Suprapubic skin (tissue), 4 donors: ENCODE measurements at places on chromosomes 4 and X.

DNA sequence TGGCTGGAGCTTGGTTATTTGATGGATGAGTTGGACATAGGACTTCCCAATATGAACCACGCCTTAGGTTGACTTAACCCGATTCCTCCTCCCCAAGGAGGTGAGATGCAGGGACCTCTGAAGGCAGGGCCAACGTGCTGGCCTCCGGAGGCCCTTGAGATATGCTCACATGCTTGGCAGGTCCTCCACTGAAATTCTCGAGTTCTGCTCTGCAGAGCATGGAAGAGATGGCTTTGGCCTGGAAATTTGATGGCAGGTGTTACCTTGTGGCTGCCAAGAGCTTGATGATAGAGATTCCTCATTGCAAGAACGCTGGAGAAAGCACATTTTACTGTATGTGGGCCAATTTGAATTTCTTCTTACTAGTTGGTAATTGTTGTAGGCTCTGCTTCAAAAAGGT lies 117.4 kb upstream of the LIMCH1 start:
- no peaks in the 10 kb centered on the region for H3K36me3 ChIP-seq
- H3K4me1 ChIP-seq: no peaks in the 10 kb centered on the region
- H3K27ac ChIP-seq: no peak overlapping the region
- H3K27me3 ChIP-seq: no peaks in the 10 kb centered on the region

DNA sequence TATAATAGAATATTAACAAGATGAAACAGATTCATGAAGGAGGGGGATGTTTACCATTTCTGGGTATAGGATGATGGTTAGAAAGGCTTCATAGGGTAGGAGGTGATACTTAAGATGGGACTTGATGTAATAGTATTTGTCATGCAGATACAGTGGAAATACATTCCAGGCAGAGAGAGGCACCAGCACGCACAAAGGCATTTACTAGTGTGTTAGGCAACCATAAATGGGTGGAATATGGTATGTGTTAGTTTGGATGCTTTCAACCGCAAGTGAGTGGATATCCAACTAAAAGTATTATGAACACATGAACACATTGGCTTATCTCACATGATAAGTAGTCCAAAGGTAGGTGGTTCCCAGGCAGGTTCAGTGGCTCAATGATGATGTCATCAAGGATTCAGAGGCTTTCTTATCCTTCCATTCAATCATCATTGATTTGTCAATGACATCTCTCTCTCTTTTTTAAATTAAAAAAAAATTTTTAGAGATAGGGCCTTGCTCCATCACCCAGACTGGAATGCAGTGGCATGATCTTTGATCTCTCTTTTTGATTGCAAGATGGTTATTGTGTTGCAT lies 12.7 kb upstream of the STARD8 start:
- H3K27ac ChIP-seq: no peak overlapping the region
- no peaks in the 10 kb centered on the region for H3K27me3 ChIP-seq
- no peaks in the 10 kb centered on the region for H3K4me1 ChIP-seq
- H3K4me3 ChIP-seq: no peak overlapping the region
- no peaks in the 10 kb centered on the region for H3K36me3 ChIP-seq

DNA sequence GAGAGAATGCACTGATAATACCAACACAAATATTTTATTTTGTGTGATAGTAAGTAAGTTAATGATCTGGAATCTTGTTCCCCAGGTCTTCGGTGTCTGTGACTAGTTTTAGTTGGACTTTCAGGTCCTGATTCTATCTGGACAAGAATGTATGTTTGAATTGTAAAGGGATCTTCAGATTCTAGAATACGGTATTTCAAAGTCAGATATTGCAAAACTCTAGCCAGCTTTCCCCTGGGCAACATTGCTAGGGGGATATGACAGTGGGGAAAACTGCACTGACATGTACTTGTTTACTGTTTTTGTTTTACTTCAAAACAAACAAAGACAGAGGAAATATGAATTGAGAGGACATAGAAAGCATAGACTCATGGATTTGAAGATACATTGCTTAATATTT lies 489.0 kb downstream of the FAM133A start:
- no peaks in the 10 kb centered on the region for H3K4me1 ChIP-seq
- H3K27ac ChIP-seq: no peak overlapping the region
- DNase-seq: no peak
- no peak overlapping the region for H3K4me3 ChIP-seq

DNA sequence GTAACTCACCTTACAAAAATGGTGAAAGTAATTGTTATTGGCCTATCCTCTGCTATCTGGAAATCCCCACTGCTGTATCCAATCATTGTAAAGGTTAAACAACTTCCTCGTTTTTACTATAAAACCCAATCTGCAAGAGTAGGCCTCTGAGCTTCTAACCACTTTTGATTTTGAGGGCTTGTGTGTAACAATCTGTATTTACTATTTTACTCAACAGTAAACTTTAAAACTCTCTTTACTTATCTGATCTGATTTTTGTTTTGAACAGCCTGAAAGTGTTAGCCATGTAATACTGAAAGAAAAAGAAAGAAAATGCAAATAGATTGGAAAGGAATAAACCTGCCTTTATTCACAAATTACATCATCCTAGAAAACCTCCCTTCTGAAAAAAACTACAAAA lies 63.1 kb downstream of the SLC10A7 start:
- no peaks in the 10 kb centered on the region for H3K36me3 ChIP-seq
- no peak for DNase-seq
- no peaks in the 10 kb centered on the region for H3K4me1 ChIP-seq
- H3K27ac ChIP-seq: no peak overlapping the region

DNA sequence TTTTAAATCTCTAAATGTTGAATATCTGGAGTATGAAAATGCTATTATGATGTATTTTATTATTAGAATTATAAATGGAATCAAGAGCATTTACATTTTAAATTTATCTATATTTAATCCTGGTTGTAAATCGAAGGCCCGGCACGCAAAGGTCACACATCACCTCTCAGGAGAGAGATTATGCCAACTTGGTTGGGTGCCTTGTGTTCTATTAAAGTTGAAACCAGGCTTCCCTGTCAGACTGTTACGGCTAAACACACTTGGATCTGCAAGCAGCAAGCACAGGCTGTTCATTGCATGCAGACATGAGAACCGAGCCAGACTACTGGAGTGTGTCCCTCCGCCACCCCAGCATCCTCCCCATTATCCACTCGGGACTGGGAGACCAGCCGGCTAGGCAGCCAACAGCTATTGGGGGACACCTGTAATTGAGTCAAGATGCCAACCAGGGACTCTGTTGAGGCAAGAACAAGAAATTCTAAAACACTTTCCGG lies 16.4 kb upstream of the SEL1L3 start:
- H3K27ac ChIP-seq: no peak overlapping the region
- H3K36me3 ChIP-seq: no peaks in the 10 kb centered on the region
- H3K4me3 ChIP-seq: no peak overlapping the region
- DNase-seq: no peak

GRCh38 chr4:182823576-182823975 lies 93.6 kb downstream of the DCTD start:
- H3K36me3 ChIP-seq: no peaks in the 10 kb centered on the region
- H3K4me1 ChIP-seq: no peaks in the 10 kb centered on the region
- no peak for DNase-seq
- H3K27me3 ChIP-seq: no peaks in the 10 kb centered on the region
- H3K4me3 ChIP-seq: no peak overlapping the region

DNA sequence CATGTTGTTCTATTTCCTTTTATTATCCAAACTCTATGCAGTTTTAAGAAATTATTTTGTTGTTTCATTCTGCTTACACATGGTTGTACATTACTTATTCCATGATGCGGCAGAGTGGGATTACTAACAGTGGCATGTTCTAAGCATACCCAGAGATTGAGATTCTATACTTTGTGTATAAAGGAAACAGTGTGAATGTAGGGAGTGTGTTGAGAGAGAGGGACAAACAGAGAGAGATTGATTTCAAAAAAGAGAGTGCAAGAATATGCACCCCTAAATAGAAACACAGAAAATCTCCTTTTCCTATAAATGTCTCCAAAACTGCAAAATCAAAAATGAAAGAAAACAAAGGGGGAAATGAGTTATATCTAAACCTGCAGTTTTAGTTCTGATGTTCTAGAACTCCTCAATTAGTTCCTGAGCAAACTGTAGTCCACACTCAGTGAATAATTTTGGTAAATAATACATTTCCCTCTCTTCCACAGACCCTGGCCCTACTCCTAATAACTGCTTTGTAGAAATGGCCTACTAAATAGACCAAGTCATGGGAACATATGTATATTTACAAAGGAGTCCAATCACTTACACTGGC lies 31.0 kb downstream of the SLC9B1 start:
- no peak overlapping the region for H3K27ac ChIP-seq
- no peaks in the 10 kb centered on the region for H3K27me3 ChIP-seq
- H3K4me1 ChIP-seq: no peaks in the 10 kb centered on the region
- no peaks in the 10 kb centered on the region for H3K36me3 ChIP-seq
- DNase-seq: no peak

DNA sequence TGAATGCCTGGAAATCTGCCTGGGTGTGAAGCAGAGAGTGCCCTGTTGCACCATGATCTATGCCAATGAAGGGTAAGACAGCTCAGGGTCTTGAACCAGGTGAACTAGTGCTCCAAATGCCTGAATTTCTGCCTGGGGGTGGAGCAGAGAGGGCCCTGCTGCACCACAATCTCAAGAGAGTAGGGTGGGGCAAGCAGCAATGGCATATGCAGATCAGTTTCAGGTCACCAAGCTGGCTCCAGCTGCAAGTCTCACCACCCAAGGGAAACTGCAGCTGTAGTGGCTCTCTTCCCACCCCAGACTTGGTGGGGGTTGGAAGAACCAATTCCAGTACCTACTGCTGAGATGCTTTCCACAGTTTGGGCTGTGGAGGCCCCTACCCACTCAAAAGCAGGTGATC lies 147.0 kb downstream of the SPANXN1 start:
- no peak for DNase-seq
- no peaks in the 10 kb centered on the region for H3K27me3 ChIP-seq
- H3K36me3 ChIP-seq: no peaks in the 10 kb centered on the region
- H3K4me3 ChIP-seq: no peak overlapping the region
- H3K27ac ChIP-seq: no peak overlapping the region

DNA sequence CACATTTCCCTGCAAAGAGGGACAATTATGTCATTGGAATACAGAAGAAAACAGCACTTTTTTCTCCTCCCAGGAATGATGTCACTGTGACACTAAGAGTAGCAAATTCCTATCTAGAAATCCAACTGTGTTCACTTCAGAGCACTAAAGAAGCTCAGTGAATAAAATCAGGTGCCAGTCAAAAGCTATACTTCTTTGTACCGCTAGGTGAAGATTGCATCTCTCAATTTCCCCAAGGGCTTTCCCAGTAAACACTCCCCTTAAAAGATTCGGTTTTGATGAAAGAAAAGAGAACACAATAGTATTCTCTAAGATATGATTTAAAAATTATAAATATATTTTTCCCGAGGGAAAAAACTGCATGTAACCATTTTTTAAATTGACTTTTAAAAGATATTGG lies 104.7 kb upstream of the MID1 start:
- H3K4me1 ChIP-seq: no peaks in the 10 kb centered on the region
- no peaks in the 10 kb centered on the region for H3K27me3 ChIP-seq
- H3K4me3 ChIP-seq: no peak overlapping the region
- no peak overlapping the region for H3K27ac ChIP-seq
